Esophagus squamous epithelium (tissue), 5 donors: ENCODE measurements at places on chromosomes 5 and 9.

DNA sequence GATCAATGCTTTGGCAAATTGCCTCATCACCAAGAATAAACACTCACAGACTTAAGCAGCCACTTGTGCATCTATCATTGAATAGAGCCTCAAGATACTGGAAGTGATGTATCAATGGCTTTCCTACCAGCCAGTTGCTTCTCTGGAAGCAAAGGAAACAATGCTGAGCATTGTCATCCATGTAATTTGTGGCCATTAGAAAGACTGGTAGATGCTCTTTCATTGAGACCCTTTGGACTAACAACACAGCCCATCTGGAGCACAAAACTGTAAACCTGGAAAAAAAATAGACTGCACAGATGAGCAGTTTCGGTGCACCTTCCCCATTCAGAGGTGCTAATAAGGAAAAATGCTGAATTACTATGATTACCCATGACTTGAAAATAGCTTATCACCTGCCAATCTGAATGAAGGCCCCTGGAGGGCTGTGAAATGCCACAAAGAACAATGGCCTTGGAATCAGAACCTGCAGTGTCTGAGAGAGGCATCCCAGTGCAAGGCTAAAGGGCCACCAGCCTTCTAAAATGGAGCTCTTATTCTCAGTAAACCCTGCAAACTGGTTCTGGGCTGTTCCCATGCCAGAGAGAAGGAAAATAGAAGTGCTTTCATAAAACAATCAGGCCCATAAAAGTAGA lies 127.5 kb downstream of the RFK start:
- DNase-seq = no peak
- H3K4me3 ChIP-seq = no peak overlapping the region
- H3K4me1 ChIP-seq = peaks cover 3% of the 10 kb centered on the region
- H3K27me3 ChIP-seq = no peaks in the 10 kb centered on the region

GRCh38 chr5:157486861-157487260 lies 26.8 kb downstream of the NIPAL4 start:
- no peaks in the 10 kb centered on the region for H3K36me3 ChIP-seq
- H3K27ac ChIP-seq = peak overlapping the region; percentile 17
- DNase-seq = no peak
- H3K4me3 ChIP-seq = no peak overlapping the region

- no peaks in the 10 kb centered on the region for H3K36me3 ChIP-seq
- no peak overlapping the region for H3K4me3 ChIP-seq
- no peak overlapping the region for H3K27ac ChIP-seq
- no peaks in the 10 kb centered on the region for H3K4me1 ChIP-seq
- DNase-seq = no peak
Measured at GRCh38 chr9:8783941-8784340, 984.4 kb upstream of the DMAC1 start.

DNA sequence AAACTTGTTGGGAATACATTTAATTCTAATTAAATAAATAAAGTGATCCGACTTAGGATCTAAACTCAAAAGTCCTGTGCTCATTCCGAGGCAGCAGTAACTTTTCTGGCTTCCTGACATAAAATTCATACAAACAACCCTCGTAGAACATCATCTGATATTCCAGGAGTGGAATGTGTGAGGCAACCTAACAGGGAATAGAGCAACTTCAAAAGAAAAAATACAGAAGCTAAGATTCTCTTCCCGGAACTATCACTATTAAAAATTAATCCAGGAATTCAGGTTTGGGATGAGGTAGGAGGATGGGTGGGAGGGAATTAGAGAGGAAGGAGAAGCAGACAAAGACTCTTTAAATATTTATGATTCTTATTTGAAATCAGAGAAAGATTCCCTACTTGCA lies 32.9 kb upstream of the TRIO start:
- H3K27me3 ChIP-seq = no peaks in the 10 kb centered on the region
- DNase-seq = no peak
- H3K4me3 ChIP-seq = no peak overlapping the region
- H3K27ac ChIP-seq = no peak overlapping the region
- H3K4me1 ChIP-seq = no peaks in the 10 kb centered on the region

- H3K36me3 ChIP-seq = no peaks in the 10 kb centered on the region
- no peak overlapping the region for H3K27ac ChIP-seq
- DNase-seq = no peak
Measured at GRCh38 chr5:146363161-146363874, 24.7 kb downstream of the POU4F3 start.

- DNase-seq = no peak
- no peaks in the 10 kb centered on the region for H3K27me3 ChIP-seq
- H3K4me1 ChIP-seq = no peaks in the 10 kb centered on the region
- H3K27ac ChIP-seq = no peak overlapping the region
Measured at GRCh38 chr5:73344835-73345234, 103.7 kb downstream of the FOXD1 start.

DNA sequence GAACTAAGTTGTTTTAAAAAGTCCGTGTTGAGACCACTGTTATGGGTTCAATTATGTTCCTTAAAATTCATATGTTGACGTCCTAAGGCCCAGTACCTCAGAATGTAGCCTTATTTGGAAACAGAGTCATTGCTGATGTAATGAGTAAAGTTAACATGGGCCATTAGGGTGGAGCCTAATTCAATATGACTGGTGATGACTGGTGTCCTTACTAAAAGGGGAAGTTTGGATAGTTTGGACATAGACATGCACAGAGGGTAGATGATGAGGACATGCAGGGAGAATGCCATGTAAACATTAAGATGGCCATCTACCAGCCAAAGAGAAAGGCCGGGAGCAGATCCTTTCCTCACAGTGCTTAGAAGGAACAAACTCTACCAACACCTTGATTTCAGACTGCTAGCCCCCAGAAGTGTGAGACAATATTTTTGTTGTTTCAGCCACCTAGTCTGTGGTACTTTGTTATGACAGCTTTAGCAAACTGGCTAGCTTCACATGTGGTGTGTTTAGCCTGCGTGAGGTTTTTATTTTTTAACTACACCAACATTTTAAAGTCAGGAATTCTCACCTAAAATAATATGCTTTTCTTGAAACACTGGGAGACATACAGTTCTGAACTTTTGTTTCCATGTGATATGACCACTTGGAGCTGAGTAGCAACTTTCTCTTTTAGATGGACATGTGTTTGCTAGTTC lies 135.3 kb downstream of the YIPF5 start:
- H3K27me3 ChIP-seq = no peaks in the 10 kb centered on the region
- no peaks in the 10 kb centered on the region for H3K4me1 ChIP-seq
- H3K4me3 ChIP-seq = no peak overlapping the region
- H3K36me3 ChIP-seq = no peaks in the 10 kb centered on the region
- no peak for DNase-seq
- H3K27ac ChIP-seq = no peak overlapping the region

GRCh38 chr5:19739671-19740070 lies 248.3 kb downstream of the CDH18 start:
- H3K4me3 ChIP-seq = no peak overlapping the region
- H3K4me1 ChIP-seq = no peaks in the 10 kb centered on the region
- no peaks in the 10 kb centered on the region for H3K36me3 ChIP-seq
- no peaks in the 10 kb centered on the region for H3K27me3 ChIP-seq

DNA sequence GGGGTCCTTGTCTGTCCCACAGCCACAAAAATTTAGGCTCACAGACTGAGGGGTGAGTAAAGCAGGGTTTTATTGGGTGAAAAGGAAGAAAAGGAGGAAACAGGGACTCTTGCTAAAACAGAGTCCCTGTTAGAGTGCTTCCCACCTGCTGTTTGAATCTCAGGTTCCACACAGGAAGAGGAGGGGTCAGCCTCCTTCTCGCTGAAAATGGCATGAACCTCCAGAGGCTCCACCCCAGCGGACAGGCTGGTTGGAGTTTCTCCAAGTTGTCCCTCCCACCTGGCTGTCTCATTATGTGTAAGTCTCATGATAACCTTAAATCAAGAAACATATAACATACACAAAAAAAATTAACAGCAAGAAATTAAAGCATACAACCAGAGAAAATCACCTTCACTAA lies 28.3 kb upstream of the UHRF2 start:
- no peak overlapping the region for H3K27ac ChIP-seq
- no peaks in the 10 kb centered on the region for H3K4me1 ChIP-seq
- H3K27me3 ChIP-seq = no peaks in the 10 kb centered on the region
- H3K36me3 ChIP-seq = no peaks in the 10 kb centered on the region
- DNase-seq = no peak

- no peak overlapping the region for H3K4me3 ChIP-seq
- no peaks in the 10 kb centered on the region for H3K4me1 ChIP-seq
- H3K27ac ChIP-seq = no peak overlapping the region
- no peaks in the 10 kb centered on the region for H3K27me3 ChIP-seq
Measured at GRCh38 chr5:158921441-158922262, 178.1 kb downstream of the EBF1 start.

DNA sequence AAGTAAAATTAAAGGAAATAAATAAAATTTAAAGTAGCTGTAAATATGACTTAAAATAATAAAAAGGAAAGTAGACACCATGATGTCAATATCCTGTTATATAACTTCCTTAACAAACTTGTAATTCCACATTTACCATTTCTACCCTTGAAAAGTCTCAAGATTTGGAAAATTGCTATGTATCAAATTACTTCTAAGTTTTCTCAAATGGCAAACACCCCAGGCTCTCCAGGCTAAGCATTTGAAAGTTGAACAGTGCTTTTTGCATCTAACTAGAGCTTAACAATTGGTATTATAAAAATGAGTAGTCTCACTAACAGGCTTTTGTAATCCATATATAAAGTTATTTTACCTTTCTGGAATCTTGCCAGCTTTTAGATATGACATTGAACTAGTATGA lies 41.5 kb upstream of the MACIR start:
- no peaks in the 10 kb centered on the region for H3K4me1 ChIP-seq
- no peaks in the 10 kb centered on the region for H3K27me3 ChIP-seq
- no peaks in the 10 kb centered on the region for H3K36me3 ChIP-seq
- no peak overlapping the region for H3K4me3 ChIP-seq
- H3K27ac ChIP-seq = no peak overlapping the region

DNA sequence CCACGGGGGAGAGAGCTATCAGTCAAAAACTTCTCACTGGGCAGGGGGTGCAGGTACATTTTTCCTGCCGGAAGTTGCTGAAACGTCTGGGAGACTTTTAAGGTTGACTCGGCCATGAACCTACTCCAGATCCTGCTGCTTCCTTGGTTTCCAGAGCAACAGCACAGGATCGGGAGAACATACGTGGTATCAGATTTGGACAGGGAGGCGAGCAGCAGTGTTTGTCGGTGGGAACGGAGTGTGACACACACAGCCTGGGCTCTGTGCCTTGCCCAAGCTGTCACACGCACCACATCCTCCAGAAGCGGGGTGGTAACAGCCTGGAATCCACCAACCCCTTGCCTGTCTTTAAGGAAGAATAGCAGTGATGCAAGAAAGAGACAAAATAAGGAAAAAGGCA lies 276.5 kb downstream of the SLIT3 start:
- H3K4me3 ChIP-seq = no peak overlapping the region
- peaks cover 4% of the 10 kb centered on the region for H3K4me1 ChIP-seq
- DNase-seq = no peak
- H3K27ac ChIP-seq = no peak overlapping the region

DNA sequence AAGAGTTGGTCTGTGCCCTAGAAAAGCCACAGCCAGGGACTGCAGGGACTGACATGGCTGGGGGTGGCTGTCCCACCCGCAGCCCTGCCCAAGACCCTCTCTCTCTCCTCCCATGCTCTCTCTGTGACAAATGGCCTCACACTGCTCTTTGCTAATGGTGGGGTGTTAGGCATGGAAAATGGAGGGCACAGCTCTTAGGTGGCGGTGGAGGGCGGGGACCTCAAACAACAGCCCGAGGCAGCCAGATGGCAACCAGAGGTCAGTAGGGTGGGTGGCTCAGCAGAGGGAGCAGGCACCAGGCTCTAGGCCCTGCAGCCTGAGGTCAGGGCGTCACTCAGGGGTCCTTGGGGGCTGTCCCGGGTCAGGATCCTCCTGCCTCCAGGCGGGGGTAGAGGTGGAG lies 73.9 kb upstream of the DAB2IP start:
- H3K36me3 ChIP-seq = no peaks in the 10 kb centered on the region
- H3K27me3 ChIP-seq = no peaks in the 10 kb centered on the region
- no peaks in the 10 kb centered on the region for H3K4me1 ChIP-seq
- no peak overlapping the region for H3K4me3 ChIP-seq

GRCh38 chr5:76715736-76716455 lies at the start of gene F2R:
TSS of gene F2R (plus strand) at chr5:76716126. CDS start at chr5:76716308, 182 bp downstream.
- no peaks in the 10 kb centered on the region for H3K36me3 ChIP-seq
- no peak for DNase-seq
- peaks cover 7% of the 10 kb centered on the region for H3K4me1 ChIP-seq
- peak within 1 kb of the TSS; percentile 47 for H3K4me3 ChIP-seq

GRCh38 chr9:16732546-16732945 lies 137.9 kb downstream of the BNC2 start:
- DNase-seq = no peak
- H3K27ac ChIP-seq = no peak overlapping the region
- peaks cover 48% of the 10 kb centered on the region for H3K4me1 ChIP-seq
- no peak overlapping the region for H3K4me3 ChIP-seq

DNA sequence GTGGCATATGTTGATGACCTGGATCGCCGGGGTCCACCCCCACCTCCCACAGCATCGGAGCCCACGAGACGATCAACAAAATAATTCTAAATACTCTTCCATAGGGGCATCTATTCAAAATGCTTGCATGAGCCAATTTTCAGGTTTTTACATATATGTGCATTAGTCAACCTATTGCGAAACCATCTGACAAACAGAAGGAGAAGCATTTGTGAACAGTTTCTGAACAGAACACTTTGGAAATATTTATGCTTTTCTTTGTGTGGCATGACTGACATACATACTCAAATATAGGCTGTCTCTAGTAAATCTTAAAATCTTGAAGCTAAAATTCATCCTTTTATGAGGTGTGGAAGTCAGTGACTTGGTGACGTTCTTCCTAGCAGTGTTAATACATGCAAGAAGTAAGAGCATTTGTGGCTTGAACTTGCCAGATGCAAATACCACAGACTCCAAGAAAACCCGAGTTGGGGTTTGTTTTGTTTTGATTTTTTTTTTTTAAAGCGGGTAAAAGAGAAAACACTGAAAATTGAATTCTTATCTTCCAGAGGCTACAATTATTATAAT lies 5.3 kb downstream of the GPR151 start:
- peaks cover 10% of the 10 kb centered on the region for H3K36me3 ChIP-seq
- DNase-seq = no peak
- no peak overlapping the region for H3K27ac ChIP-seq
- H3K4me1 ChIP-seq = no peaks in the 10 kb centered on the region
- H3K4me3 ChIP-seq = no peak overlapping the region

DNA sequence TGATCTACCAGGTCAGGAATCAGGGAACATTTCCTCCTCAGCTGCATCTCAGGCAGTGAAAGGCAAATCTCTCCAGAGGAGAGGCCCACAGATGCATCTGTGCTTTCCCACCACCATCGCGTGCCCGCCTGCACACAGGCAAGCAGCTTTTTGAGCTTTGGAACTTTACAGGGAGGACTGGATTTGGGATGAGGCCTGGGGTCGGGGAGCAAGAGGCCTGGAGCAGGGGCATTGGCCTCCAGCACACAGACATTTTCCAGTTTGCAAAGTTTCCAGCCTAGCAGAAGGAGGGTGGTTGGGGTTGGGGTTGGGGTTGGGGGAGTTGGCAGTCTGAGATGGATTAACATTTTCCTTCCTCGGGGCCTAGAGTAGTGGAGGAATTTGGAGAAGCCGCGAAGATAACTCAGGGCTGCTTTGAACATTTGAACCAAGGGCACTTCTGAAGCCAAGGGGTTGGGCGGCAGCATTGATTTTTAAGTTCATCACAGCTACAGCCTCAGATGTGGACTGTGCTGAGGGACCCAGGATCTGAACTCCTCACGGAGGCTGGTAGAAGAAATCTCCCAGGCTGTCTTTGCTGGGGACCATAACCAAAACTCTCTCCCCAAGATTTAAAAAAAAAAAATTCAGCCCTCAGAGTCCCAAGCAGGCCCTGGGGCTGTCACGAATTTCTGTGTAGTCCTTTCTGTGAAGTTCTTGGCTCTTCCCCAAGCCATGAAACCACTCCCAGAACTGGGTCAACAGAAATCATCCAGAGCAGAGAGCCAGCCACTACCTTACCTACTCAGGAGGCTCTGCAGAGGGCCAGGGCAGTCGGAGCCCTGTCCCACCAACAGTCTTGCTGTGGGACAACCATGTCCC lies 25.6 kb downstream of the C5orf15 start:
- no peak for DNase-seq
- H3K4me1 ChIP-seq = no peaks in the 10 kb centered on the region
- no peak overlapping the region for H3K4me3 ChIP-seq
- no peak overlapping the region for H3K27ac ChIP-seq
- no peaks in the 10 kb centered on the region for H3K27me3 ChIP-seq
